ENCODE measurements at places on chromosomes 5 and 9.

GRCh38 chr5:42632354-42632900, 124.2 kb upstream of the CCDC152 start:
- no peak for DNase-seq

- DNase-seq: peak; percentile 28
These were observed 679.6 kb downstream of the IRX1 start for GRCh38 chr5:4275232-4275631.

DNA sequence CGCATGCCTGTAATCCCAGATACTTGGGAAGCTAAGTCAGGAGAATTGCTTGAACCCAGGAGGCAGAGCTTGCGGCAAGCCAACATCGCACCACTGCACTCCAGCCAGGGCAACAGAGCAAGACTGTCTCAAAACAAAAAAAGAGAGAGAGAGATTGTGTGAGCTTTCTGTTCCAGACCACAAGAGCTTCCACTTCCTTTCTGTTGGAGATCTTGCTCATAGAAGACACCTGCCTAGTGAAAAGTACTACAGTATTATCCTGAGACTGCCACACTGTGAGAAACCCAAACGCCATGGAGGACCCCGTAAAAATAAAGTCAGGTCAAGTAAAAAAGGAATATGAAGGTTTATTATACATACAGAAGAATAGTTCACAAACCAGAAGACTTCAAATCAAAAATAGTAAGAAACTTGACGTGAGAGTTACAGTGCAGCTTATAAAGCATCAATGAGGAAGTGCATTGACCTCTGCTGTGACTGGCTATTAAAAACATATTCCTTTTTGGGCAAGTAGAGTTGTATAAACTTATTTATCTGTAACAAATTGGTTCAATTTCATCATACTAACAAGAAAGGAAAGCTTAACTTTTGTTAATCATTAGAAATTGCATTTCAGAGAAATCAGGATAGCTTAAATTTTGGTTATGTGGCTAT, 4.3 kb upstream of the EMB start:
- no peak for DNase-seq

DNA sequence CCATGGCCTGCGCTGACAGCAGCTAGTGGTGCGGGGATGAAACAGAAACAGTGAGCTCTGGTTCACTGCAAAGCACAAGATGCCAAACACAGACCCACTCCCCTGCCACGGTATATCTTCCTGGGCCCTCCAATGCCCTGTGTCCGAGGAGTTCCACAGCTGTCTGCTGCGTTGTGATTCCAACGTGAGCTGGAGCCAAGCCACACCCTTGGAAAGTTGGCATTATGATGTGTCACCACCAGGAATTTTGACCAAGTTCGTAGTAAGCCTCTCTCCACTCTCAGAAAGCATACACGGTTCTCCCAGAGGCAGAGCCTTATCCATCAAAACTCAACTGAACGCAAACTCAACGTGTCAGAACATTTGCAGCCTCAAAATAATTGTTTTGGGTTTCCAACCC, 55.6 kb downstream of the MACROH2A1 start:
- no peak for DNase-seq

GRCh38 chr5:759111-759751, 25.3 kb downstream of the ZDHHC11B start:
- peak; percentile 65 for DNase-seq

- no peak for DNase-seq
These were observed 140.5 kb upstream of the TUT7 start for GRCh38 chr9:86494644-86495111.

DNA sequence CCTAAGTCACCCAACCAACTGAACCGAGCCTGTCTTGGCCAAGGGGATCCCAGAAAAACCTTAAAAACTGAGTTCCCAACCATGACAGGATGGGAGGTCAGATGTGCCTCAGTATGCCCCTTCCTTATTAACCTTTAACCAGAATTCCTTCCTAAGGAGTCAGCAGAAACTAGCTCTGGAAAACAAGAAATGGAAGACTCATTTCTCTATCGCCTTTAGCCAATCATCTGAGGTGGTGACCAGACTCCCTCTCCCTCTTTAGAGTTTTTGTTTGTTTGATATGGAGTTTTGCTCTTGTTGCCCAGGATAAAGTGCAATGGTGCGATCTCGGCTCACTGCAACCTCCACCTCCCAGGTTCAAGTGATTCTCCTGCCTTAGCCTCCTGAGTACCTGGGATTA, 37.5 kb downstream of the SLC28A3 start:
- no peak for DNase-seq

DNA sequence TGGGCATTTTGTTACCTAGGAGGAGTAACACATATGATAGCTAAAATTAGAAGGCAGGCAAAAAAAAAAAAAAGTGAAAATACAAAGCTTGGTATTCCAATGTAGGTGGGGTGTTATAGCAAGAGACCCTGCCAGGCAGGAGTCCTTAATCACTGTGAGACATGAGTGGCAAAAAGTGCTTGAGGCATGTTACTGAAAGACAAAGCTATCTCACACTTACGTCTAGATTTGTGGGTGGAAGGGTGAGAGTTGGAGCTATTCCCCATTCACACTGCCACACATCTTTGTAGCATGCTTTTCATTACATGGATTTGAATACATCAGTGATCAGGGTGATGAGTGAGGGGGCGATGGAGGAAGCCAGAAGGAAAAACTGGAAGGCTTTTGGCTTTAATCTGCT, 2.6 kb upstream of the PLPPR1 start:
- DNase-seq: no peak

- DNase-seq: no peak
These were observed 105.5 kb downstream of the FBXL17 start for GRCh38 chr5:108276187-108277050.

GRCh38 chr9:107547303-107547702, 57.7 kb upstream of the KLF4 start:
- DNase-seq: no peak

GRCh38 chr5:34526682-34527305, 129.3 kb upstream of the RAI14 start:
- DNase-seq: no peak

GRCh38 chr5:163789870-163790269, 284.5 kb downstream of the MAT2B start:
- no peak for DNase-seq

- DNase-seq: peak; percentile 78
These were observed 514 bp downstream of the FOXB2 start for GRCh38 chr9:77019926-77020412.

GRCh38 chr9:37942621-37943344, 38.9 kb upstream of the SLC25A51 start:
- no peak for DNase-seq

GRCh38 chr5:157381746-157382145, 78.3 kb upstream of the NIPAL4 start:
- no peak for DNase-seq

DNA sequence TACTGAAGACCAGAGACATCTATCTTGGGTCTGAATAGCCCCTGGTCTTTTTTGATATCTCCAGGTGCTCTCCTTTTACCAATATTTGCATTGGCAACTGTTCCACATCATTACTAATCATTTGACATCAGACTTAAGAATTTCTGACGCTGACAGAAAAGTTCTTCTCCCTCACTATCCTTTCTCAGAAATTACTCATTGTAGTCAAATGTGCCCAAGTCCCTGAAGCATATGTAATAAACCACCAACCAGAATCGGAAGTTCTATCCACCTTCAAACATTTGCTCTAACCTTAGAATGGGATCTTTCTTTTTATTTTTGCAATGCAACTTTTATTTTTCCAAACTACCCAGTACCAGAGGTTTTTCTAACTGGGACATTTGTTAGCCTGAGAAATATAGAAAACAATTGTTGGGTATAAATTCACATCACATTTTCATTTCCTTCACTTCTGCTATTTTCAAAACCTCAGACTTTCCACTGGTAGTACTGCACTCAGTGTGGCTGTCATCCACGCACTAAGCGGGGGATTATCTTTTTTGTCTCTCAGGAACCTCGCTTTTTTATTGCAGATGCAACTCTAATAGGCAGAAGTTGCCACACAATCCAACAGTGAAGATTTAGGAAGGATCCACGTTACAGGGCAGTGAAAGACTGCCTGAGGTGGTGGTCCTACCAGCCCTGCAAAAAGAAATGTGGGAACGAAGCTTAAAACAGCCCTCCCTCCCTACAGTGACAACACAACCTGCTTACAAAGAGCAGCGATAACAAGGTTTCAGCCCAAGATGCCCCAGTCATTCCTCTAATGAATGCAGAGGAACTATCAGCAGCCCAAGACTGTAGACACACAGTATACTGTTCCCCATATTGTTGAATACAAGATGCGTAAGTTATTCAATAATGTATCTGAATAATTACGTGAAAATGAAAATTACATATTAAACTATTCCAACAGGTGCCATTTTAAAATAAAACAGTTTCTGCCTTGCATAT, 201.2 kb downstream of the EBF1 start:
- no peak for DNase-seq

- no peak for DNase-seq
These were observed 100.6 kb downstream of the GTF3C4 start for GRCh38 chr9:132770770-132771310.

DNA sequence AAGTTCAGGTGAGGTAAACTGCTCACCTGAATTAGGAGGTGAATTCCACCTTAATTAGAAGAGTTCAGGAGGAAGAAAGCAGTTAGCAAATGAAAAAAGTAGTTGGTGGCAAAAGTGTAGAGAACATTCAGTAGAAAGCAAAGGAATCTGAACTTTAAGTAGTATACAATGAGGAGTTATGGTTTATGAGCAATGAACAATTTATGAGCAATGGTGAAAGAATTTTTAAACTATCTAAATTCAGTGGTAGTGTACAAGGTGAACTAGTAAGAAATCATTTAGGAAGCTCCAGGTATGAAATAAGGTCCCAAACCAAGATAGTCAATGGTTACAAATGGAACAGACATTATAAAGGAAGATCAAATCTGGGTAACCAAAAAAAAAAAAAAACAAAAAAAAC, 3.1 kb downstream of the CETN3 start:
- DNase-seq: no peak

- DNase-seq: no peak
These were observed 78.4 kb upstream of the ACO1 start for GRCh38 chr9:32306006-32306405.

- DNase-seq: no peak
These were observed 26.8 kb upstream of the PHF2 start for GRCh38 chr9:93549611-93550010.

- peak; percentile 39 for DNase-seq
These were observed 43.3 kb downstream of the PUM3 start for GRCh38 chr9:2800394-2801179.

DNA sequence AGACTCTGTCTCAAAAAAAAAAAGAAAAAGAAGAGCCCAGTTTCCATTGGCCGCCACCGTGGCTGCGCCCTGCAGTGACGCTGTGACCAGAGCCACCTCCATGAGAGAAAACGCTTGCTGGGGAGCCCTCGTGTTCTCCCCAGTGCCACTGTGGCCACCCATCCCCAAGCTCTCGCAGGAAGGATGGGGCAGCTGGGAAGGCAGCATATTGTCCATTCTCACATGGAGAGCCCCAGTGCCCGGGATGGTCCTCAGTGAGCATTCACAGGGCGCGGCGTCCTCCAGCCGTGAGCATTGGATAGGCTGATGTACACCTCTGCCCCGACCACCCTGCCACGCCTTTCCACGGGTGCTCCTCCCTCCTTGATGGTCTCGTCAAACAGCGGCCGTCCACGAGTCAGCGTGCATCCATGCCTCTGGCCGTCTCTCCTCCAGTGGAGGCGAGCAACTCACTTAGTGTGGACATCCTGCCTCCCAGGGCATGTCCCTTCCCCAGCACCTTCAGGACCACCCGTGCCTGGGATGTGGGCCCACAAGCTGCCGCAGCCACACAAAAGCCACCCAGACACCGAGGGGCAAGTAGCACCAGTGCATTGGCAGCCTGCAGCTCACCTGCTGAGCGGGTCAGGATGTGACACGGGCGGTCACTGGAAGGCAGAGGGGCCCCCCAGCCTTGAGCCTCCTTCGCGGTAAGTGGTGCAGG, 23.4 kb upstream of the SLC6A19 start:
- no peak for DNase-seq

GRCh38 chr9:69829484-69829883, 8.9 kb downstream of the CFAP95 start:
- DNase-seq: no peak

GRCh38 chr9:128787659-128788058, 606 bp downstream of the TBC1D13 start:
- DNase-seq: no peak

GRCh38 chr5:149912226-149912871, 32.2 kb downstream of the PDE6A start:
- DNase-seq: no peak

DNA sequence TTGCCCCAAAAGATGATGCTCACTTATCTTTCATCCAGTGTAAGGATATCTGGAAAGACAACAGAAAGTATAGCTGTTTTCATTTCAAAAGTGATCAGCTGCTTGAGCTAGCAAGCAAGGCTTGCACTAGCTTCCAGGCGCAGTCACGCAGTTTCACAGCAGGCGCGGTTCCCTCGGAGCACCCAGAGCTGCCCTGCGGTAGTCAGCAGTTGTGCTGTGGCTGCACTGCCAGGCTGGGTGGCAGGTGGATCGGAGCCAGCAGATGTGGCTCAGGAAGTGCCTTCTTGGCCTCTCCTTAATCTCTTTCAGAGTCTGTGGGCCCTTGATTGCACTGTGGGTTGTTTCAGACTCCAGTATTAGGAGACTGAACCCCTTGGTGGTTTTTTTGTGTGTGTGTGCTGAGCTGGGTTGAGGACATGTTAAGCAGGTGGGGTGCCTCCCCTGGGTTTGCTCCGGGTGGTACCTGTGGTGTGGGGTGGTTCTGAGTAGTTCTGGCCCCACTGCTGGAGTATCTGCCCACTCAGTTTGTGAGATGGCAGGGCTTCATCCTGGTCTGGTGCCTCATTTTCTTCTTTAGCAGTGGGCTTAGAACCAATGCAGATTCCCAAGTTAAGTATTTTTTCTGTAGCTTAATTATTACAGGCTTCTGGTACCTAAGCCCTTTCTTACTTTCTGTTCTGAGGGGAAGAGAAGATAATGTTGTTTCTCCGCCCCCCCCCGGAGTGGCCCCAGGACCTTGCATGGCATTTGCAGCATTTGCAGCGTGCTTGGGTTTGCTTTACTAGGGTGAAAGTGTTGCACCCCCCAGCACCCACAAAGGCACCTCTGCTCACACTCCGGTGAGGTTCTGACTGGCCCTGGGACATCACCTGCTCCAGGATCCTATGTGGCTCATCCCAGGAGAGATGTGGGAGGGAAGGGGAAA, 16.4 kb downstream of the TENT4A start:
- no peak for DNase-seq

- no peak for DNase-seq
These were observed 2.3 kb upstream of the POMT1 start for GRCh38 chr9:131500377-131500776.

- peak; percentile 19 for DNase-seq
These were observed 100.6 kb upstream of the TARS1 start for GRCh38 chr5:33340195-33340594.
